ENCODE measurements at places on chromosomes 7 and 10.

- DNase-seq, result no peak
Measured at GRCh38 chr7:109479388-109479787, 909.7 kb downstream of the DNAJB9 start.

- DNase-seq, result no peak
Measured at GRCh38 chr10:110171032-110171431, 36.4 kb upstream of the MXI1 start.

DNA sequence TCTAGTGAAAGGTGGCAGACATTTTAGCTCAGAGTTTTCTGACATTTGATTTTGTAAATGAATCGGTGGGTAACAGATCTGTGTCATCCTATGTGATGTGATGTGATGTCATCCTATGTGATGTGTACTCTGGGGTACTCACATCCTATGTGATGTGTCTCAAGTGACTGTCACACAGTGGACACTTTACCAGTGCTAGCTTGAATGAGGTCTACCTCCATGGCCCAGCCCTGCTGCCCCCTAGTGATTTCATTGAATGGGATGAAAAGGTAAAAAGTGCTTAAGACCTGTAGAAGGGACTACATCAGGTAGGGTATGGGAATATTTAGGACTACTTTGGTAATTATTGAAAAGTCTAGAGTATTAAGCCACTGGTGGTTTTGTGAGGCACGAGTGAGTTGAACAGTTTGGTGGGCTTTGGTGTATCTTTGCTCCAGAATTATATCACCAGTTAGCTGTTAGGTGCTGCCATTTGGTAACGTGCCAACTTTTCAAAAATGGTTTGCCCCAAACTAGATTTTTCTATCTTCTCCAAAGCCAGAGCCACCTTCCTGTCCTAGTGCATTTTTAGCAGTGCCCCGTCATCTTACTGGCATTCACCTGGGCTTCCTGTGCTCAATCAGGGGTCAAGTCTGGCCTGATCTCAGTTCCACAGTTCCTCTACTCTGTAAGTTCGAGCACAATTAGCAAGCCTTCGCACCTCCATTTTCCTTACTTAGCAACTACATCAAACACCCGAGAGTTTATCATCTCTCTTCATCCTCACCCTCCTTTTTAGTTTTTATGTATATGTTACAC, 9.7 kb downstream of the EIF4H start:
- no peak for DNase-seq

DNA sequence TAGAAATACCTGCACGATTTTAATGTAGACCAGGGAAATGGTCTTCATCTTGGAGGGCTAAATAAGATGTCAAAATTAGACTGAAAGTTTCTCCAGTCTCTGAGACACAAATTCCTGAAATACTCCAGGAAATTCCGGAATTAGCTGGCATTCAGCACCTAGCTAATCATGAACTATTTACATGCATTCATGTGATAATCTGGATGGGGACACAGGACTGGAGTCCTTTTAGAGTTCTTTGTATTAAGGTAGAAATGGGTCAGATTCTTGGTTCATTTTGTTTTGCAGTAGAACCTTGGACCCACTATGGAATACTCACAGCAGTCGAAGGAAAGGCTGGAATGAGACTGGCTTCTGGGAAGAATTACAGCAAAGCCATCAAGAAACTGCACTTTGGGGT, 65.3 kb upstream of the MDFIC start:
- no peak for DNase-seq

DNA sequence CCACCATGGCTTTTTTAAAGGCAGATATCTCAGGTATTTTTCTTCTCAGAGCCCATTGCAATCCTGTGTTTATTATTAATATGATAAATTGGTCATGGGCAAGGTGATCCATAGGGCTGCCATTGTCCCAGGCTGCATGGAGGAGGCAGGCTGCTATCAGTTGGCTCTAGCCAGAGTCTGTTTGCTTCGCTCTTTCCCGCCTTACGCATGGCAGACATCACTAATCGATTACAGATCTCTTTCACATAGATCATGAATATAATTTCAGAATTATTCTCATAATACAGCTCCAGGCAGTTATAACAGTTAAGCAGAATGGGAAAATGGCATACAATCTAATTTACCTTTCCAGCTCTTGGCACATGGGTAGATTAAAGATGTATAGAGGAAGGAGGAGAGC, 30.4 kb upstream of the HABP2 start:
- DNase-seq, result no peak

- no peak for DNase-seq
Measured at GRCh38 chr7:99125505-99125865, 18.4 kb downstream of the SMURF1 start.

DNA sequence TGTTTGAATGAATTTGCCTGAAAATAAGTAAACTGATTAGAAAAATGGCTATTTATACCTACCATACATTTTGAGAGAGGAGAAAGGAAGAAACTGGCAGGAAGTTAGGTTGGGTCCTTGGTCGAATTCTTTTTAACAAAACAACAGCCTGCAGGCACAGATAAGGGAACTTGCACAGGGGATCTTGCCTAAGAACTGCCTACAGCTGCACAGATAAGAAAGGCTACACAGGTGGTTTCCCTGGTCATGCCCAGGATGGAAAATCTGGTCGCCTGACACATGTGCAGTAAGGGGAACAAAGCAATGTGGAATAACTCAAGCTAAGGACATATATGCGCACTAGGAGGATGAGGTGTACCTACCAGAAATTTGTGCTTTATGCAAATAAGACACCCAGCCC, 732.1 kb upstream of the POT1 start:
- no peak for DNase-seq

DNA sequence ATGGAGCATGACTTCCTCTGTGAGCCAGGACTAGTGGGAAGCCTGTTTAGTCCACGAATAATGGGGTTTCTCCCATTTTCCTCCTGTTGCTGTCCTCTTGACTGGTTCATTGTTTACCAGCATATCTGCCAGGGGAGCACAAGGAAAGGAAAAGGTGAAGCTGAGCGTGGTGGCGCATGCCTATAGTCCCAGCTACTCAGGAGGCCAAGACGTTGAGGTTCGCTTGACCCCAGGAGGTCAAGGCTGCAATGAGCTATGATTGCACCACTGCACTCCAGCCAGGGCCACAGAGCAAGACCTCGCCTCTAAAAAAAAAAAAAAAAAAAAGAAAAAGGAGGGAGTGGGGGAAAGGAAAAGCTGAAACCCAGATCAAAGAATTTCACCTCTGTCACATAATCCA, 5.8 kb upstream of the IL2RA start:
- DNase-seq, result no peak

DNA sequence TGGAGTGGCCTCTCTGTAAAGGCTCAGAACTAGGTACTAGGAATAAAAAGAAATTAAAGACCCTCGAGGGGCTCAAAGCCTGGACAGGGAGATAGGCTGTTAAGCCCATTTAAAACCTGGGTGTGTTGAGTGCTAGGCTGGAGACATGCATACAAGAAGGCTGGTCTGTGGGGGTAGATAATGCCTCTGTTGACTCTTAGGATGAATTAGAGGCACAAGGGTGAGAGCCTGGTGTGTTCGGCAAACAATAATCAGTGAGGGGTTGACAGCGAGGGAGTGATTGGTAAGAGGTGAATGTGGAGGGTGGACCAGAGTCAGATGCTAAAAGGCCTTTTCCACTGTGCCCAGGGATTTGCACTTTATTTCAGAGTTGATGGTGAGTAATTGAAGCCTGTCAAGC, 12.7 kb downstream of the GSTO2 start:
- DNase-seq, result no peak

- no peak for DNase-seq
Measured at GRCh38 chr10:30014511-30014910, 44.9 kb downstream of the JCAD start.

GRCh38 chr7:130415006-130415405, 25.8 kb downstream of the CEP41 start:
- no peak for DNase-seq

DNA sequence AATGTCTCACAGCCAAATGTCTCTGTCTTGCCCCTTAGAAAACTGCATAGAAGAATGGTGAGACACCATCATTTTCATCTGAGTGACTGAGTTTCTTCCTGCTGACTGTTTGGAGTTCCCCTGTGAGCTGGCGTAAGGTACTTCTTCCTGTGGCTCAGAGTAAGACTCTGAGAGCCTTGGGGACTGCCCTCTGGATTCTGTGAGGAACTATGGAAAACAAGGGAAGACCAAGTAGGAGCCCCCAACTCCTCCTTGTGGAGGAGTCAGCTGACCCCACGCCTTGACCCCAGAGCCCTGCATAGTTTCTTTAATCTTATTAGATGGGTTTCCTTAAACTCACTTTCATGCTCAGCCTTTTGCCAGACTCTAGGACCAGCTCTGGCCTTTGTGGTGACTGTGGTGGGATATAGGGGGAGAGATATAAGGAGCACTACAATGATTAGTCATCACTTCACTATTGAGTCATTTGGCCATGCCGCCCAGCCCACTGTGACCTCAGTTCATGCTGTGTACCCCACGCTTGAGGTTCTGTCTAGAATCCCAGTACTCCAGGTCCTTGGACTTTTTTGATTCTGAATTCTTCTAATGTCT, 51.8 kb upstream of the FAM133B start:
- DNase-seq, result no peak

DNA sequence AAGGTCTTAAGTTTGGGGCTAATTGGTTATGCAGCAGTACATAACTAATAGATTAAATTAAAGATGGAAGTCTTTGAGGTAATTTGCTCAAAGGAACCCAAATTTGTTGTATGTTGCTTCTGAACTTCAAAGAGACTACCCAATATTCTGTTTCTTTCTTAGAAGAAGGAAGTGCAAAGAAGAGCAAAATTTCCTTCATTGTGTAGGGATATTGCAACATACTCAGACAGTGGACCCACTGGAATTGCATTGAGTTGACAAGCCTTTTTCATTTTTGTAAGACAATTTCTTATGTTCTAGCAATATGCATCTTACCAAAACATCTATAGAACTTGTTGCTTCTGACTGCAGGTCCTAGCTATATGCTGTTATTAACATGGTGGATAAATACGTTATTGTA, 527.8 kb downstream of the SH2D4B start:
- DNase-seq, result no peak

- no peak for DNase-seq
Measured at GRCh38 chr10:122148876-122149560, 122.1 kb upstream of the BTBD16 start.

- no peak for DNase-seq
Measured at GRCh38 chr7:158278745-158279320, 308.8 kb downstream of the PTPRN2 start.

DNA sequence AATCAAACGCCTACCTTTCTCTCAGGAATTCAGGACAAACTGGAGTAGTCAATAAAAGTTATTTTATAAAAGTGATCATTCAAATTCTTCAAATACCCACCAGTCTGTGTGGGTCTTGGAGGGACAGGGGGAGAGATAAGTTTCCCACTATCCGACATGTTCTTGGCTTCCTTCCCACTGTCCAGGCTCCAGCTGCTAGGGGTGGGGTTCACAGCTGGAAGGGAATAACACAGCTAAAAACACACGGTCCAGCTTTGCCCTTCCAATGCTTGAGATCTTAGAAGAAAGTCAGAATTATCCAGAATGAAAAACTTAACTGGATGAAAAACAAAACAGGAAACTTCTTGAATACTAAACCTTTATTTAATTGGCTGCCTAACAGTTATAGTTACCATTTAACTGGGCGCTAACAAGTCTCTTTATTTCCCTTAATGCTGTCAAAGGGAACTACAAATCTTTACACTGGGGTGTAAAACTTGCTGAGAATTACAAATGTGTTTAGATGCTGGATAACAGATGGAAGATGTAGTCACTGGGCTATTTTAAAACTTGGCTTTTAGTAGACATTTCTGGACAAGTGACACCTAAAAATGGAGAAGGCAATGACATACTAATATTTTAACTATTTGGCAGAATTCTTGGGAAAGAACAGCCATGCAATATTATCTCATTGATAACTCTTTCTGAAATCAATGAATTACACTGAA, 172.8 kb upstream of the IMMP2L start:
- no peak for DNase-seq

- peak; percentile 85 for DNase-seq
Measured at GRCh38 chr7:69951458-69951857, 353.2 kb downstream of the AUTS2 start.

GRCh38 chr7:25770670-25771069, 381.3 kb upstream of the NFE2L3 start:
- DNase-seq, result no peak

DNA sequence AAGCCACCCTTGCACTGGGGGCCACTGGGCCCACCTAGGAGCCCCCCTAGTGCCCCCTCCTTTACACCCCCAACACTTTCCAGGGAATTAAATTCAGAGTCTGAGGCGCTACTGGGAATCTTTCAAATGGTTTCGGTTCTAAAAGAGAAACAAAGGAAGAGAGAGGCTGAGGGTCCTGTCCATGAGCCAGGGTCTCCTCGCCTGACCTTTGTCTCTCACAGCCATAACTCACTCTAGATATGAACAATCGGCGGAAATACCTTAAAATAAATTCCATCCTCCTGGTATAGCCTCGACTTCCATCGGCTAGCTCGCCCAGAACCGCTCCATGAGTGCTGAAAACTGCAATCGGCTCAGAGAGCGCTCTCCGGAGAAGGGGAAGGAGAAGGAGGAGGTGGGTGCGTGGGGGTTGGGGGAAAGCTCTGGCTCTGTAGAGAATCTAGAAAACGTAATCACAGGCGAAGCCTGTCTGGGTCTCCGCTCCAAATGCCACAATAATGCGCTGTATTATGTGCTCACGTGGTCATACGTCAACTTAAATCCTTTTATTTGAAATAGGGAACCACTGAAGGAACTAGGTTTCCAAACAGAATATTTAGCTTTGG, 12.6 kb downstream of the HOXA4 start:
- DNase-seq, result no peak

GRCh38 chr10:43055991-43056567, 20.8 kb upstream of the RET start:
- DNase-seq, result no peak

DNA sequence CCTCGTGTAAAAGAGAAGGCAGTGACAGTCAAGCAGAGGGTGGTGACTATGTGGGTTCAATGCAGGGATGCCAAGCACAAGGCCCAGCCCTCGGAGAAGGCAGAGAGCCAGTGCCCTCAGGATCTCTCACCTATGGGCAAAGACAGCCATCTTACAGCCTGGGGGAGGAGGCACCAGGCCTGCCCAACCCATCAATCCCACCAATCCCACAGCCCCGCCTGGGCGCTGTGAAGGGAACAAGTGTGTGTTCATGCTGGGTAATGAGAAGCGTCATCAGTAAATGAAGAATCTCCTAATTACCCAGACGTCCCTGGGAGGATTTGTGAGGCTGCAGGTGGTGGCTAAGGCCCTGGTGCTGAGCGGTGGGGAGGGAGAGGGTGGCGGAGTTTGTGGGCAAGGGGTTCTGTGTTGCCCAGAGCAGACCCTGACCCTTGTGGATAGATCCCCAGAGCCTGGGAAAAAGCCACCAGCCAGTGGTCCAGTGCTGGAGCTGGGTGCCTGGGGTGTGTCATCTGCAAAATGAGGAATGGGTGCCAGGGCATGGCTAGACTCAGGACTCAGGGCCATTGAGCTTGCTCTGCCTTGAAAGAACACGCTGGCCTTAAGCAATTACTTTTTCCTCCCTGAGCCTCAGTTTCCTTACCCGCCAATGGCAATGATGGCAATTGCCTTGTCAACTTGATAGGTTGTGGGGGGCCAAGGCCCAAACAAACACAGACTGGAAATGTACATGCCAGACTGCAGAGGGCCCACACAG, 128.1 kb upstream of the UNC5B start:
- no peak for DNase-seq

GRCh38 chr10:103525901-103526300, 32.4 kb downstream of the NEURL1 start:
- no peak for DNase-seq

GRCh38 chr7:99219185-99219767, 11.4 kb upstream of the KPNA7 start:
- DNase-seq, result no peak

- DNase-seq, result no peak
Measured at GRCh38 chr7:47500103-47500563, 81.8 kb downstream of the TNS3 start.

GRCh38 chr10:124198871-124199270, 105.5 kb upstream of the CHST15 start:
- DNase-seq, result no peak
